Smooth muscle cell of trachea (primary cell): ENCODE measurements at places on chromosomes 11 and 22. TPM values are rescaled to one million over a fixed set of nuclear protein-coding genes. Genes with fewer than 3 reads are reported as not detected.

IPO7 gene
- 102 and 120 TPM in 2 replicates for total RNA-seq

ZNF280B gene
- 0.15 and 0.17 TPM in 2 replicates for total RNA-seq

PTS gene
- total RNA-seq = 27.6 and 43.9 TPM in 2 replicates

SCGB1C1 gene
- not detected in 2 replicates for total RNA-seq

MPPED1 gene
- not detected in 2 replicates for total RNA-seq

OR5B21 gene
- total RNA-seq = not detected in 2 replicates

C11orf97 gene
- total RNA-seq = not detected in 2 replicates

NAV2 gene
- total RNA-seq = 25.3 and 34.8 TPM in 2 replicates

LRRC32 gene
- 5.4 and 48.3 TPM in 2 replicates for total RNA-seq

GLYAT gene
- total RNA-seq = not detected in 2 replicates

CCDC73 gene
- not detected in 2 replicates for total RNA-seq

EXPH5 gene
- total RNA-seq = 2.3 and 4.7 TPM in 2 replicates

ATP6V1E1 gene
- 147 and 154 TPM in 2 replicates for total RNA-seq

C22orf42 gene
- not detected in 2 replicates for total RNA-seq

ACCSL gene
- total RNA-seq = not detected in 2 replicates

ZBTB16 gene
- total RNA-seq = under 0.01 TPM in 1 of 2 replicates, not detected in the other
